ENCODE measurements at places on chromosomes 16 and 17.

- DNase-seq = peak; percentile 52
These were observed 26.8 kb downstream of the GNA13 start for GRCh38 chr17:65029605-65030336.

GRCh38 chr16:27994686-27995085 is 68.8 kb downstream of the GSG1L start:
- DNase-seq = no peak

DNA sequence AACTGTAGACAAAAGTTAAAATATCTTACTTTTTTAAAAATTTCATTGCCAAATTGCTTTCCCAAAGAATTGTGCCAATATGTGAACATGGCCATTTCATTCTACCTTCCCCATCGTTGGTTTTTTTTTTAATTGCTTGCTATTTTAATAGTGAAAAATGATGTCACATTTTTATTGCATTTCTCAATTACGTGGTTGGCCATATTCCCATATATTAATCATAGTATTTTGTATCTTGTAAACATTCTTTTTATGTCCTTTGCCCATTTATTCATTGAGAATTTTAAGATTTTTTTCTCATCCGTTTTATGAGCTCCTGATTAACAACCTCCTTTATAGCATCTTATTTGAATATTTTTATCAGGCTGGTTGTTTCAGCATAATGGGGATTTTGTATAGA is 7.2 kb downstream of the OMG start:
- DNase-seq = no peak

DNA sequence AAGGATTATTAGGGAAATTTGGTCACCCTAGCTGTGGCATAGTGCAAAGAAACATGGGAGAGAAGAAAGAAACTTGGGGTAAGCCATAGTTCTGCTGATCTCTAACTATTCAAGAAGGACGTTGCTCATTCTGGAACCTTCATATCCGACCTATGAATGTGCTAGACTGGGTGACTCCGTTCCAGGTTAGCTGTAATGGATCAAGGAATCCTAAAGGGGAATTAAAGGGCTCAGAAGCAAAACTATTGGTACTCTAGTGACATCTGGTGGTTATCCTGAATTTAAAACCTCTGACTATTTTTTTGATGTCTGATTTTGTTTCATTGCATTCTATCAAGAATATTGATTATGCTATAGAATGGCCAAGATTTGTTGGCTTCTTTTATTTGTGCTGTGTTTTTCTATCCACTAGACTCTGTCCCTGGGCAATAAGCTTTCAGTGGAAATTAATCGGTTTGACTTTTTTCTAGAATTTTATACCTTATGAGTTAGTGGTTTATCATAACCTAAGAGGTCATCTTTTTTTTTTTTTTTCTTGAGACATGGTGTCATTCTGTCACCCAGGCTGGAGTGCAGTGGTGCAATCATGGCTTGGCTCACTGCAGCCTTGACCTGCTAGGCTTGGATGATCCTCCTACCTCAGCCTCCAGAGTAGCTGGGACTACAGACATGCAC is 19.5 kb downstream of the PCTP start:
- DNase-seq = peak; percentile 28

DNA sequence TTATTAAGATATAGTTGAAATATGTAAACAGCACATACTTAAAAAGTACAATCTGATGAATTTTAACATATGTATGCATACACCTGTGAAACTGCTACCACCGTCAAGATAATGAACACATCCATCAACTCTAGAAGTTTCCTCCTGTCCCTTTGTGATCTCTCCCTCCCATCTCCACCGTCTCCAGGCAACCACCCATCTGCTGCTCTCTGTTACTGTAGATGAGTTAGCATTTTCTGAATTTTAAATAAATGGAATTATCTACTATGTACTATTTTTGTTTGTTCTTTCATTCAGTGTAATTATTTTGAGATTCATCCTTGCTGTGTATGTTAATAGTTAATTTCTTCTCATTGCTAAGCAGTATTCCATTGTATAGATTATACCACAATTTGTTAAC is 40.2 kb upstream of the SMPD3 start:
- no peak for DNase-seq

GRCh38 chr16:72311426-72311825 is 139.5 kb upstream of the PMFBP1 start:
- no peak for DNase-seq

DNA sequence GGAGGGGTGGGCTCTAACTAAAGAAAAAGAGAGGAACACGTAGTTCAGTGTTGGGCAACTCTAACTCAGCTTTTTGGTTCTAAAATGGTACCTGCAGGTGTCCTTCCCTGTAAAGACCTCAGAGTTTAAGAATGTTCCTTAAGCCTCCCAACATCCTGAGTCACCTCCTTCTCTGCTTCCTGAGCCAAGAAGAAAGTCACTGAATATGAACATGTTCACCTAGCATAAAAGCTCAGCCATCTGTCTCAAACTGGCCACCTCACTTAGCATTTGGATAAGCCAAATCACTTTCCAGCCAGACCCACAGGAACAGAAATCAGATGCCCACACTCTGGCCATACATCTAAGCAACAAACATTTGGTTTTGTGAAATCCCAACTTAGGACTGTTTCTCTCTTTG is 3.7 kb downstream of the TMEM98 start:
- no peak for DNase-seq

DNA sequence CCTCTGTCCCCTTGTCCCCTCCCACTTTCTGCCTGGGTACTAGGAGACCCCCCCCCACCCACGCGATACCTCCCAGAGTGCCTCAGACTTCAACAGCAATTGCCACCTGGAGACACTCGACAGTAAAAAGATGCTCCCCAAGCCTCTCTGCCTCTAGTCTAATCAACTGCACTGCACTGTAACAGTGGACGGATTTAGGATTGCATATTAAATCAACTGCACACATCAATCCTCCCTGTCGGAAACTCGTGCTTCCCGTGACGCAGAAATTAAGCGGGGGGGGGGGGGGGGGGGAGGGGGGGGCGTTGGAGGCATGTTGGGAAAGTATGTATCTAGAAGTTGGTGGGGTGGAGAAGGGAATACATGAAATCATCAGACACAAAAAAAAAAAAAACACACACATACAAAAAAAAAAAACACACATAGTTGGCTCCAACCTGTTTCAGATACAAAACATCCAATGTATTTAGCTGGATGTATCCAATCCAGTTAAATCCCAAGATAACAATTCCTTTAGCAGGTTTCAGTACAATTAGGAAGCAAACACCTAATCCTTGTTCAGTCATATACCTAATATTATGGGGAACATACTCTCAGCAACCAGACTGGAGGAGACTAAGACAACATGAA is 29.7 kb downstream of the FAM222B start:
- DNase-seq = no peak

DNA sequence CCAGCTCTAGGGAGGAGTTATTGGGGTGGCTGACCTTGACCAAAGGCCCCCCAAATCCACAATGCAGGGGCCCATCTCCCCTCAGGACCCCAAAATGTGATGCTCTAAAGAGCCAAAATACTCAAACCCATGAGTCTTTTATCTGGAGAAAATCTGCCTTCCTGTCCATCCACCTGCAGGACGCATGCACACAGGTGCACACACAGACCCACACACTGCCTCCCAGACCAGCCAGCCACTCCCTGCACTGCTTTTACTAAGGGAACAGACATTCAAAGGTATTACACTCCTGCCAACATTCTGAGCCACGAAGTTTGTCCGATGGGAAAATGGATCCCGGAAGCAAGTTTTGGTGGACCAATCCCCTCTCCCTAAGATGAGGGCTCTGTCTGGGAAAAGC is 76.1 kb upstream of the CDH5 start:
- no peak for DNase-seq

DNA sequence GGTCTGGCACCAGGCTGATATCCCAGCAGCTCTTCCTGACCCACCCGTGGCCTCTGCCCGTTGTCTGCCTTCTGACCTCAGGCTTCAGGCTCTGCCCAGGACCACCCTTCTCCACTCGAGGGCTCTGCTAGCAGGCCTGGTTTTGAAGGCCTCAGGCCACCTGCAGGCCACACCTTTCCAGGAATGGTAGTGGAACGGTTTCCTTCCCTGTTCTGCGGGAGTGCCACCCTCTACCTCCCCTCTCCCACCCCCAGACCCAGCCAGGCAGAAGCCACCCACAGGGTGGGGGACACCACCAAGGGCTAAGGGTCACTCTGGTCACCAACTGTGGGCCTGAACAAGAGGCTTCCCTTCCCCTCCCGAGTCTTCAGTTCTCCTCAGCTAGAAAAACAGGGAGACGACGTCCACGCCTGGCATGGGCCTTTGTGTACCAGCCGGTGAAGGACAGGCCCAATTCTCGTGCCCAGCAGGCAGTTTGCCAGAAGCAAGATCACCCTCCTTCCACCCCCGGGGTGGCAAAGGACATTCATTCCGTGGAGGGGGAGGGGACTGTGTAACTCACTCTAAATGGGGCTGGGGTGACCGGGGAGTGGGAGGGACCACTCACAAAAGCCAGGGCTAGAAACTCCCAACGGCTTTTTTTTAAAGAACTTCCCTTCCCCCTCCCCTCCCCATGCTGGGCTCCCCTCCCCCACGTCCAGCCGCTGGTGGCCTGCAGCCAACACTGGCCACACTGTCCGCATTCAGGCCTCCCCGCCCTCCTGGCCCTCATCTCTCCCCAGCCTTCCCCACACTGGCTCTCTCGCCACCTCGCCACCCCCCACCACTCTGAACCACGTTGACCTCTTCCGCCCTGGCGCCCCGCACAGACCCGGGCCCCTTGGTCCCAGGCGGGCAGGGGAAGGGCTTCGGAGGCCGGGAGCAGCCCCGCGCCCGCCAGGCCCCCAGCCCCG is 7.7 kb downstream of the CBX4 start:
- DNase-seq = no peak

DNA sequence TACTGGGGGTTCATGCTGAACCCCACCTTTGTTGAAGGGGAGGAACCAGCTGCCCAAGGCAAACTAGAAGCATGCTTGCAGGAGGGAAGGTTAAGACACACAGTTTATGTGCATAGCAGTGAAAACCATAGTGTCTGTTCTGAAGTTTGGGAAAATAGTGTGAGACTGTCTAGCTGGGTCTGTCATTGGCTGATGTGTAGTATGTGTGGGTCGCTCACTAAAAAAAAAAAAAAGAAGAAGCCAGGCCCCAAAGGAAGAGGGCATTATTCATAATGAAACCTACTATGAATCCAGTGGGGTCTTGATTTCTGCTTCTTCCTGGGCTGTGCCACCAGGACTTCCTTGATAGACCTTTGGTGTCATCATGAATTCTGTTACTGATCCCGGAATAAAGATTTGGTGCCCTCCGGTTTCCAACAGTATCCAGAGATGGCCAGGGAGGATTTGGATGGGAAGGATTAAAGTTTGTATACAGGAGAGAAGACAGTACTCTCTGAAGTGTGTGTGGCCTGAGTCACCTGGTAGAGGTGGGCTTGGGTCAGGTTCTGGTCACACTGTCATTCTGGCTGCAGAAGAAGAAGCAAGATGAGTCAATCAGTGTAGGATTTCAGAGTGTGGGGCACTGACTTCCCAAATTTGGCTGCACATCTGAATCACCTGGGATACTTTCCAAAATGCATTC is 220.3 kb downstream of the PRKCA start:
- DNase-seq = no peak

GRCh38 chr17:3993493-3994220 is 29.4 kb upstream of the ATP2A3 start:
- DNase-seq = no peak

- no peak for DNase-seq
These were observed 544.5 kb upstream of the CDH11 start for GRCh38 chr16:65666132-65666941.

GRCh38 chr17:80633207-80633606 is 88.6 kb downstream of the RPTOR start:
- DNase-seq = no peak

GRCh38 chr16:30060836-30061554 is 4.6 kb upstream of the ALDOA start:
- DNase-seq = no peak

DNA sequence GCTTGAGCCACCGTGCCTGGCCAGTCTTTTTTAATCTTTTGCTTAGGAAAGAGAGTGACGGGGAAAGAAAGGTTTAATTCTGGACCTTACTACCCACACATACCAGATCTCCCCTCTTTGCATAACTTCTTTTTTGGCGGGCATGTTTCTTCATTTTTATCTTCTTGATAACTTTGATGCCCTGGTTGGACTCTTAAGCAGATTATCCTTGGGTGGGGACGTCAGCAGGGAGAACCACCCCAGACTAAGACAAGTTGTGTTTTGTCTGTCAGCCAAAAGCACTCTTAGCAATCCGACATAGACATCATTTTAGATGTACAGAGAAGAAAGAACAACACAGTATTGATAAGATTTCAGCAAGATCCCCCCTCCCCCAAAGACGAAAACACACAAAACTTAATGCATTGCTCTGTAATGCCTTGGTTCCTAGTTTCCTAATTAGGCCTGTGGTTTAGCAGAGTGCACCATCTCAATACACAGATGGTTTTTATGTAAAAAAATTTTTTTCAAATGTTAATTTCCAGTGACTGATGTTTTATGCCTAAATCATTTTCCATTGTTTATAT is 99.9 kb downstream of the MSI2 start:
- DNase-seq = peak; percentile 19

- peak; percentile 55 for DNase-seq
These were observed 1.2 kb upstream of the ZFPM1 start for GRCh38 chr16:88451586-88452481.

GRCh38 chr16:70715055-70715858 is 29.4 kb upstream of the MTSS2 start:
- no peak for DNase-seq

GRCh38 chr17:4389079-4389478 is 22.6 kb upstream of the UBE2G1 start:
- DNase-seq = no peak

DNA sequence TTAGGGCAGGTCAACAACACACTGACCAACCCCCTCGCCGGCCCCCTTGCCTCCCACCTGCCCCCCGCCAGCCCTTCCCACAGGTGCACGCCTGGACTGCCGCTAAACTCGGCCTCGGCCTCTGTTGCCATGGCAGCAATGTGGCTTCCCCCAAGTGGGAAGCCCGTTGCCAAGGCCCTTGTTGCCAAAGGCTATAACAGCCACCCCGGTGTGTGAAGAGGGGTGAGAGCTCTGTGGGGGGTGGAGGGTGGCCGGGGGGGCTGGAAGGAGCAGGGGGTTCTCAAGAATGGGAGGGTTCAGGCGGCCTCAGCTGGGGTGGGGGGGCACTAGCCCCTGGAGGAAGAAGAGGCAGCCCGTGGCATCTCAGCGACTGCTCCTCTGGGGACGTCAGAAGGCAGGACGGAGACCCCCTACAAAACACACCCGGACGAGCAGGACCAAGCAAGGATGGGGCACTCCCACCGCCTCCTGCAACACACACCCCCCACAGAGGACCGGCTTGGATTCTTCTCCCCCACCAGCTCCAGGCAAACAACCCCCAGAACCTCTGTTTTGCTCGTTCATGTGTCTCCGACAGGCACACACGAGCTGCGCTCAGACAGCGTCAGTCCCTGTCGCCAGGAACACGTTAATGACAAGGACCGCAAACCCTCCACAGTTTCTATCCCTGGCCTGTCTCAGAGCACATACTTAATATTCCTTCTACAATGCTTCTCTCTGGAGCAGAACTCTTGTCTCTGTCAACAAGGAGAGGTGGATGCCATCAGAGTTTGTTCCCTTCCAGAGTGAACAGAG is 55.7 kb downstream of the ABR start:
- no peak for DNase-seq
